GM12892 (cell line): ENCODE measurements at places on chromosomes 12 and 14.

GRCh38 chr14:100903134-100903468 is 421 bp downstream of the RTL1 start:
- no peak for DNase-seq

- no peak for DNase-seq
Observed at GRCh38 chr12:95637471-95638155, 86.3 kb upstream of the USP44 start.

DNA sequence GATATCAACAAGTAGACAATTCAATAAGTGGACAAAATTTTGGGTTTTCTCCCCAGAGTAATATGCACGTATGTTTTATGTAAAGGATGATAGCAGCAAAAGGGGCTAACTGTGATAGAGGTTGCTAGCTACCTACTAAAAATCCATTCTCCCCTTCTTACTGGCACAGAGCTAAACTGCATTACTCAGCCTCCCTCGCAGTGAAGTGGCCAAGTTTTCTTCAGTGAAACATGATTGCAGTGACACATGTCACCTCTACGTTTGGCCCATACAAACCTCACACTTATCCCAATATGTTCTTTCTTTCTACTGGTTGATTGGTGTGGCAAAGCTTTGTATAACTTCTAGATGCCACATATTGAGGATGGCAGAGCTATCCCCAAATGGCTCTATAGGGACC is 34.3 kb downstream of the GPR65 start:
- DNase-seq = no peak

DNA sequence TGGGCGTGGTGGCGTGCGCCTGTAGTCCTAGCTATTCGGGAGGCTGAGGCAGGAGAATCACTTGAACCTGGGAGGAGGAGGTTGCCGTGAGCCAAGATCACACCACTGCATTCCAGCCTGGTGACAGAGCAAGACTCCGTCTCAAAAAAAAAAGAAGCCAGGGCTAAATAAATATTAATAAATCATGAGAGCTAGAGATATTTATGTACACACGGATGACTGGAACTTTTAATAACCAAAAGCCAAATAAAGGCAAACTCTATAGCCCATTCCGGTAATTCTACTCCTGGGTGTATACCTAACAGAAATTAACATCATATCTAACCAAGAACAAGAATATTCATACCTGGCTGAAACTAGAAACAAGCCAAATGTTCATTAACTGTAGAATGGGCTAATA is 7.7 kb upstream of the TRAFD1 start:
- no peak for DNase-seq

DNA sequence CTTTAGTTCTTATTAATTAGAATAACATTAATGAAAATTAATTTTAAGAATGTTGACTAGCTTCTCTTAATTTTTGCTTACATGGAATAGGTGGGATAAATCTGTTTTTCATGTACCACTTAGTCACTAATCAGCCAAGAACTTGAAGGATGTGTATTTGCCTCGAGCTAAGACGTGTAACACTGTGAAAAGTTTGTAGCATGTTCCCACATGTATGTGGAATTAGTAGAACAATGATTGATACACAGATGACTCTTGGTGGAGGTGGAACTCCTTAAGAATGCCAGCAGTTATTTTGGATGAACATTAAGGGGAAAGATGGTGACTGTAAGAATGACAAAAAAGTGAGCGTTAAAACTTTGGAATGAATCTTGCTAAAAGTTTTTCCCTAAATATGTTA is 435.7 kb upstream of the MDGA2 start:
- no peak for DNase-seq

GRCh38 chr12:5210179-5210922 is 166.7 kb downstream of the KCNA5 start:
- no peak for DNase-seq

- no peak for DNase-seq
Observed at GRCh38 chr12:47286676-47287075, 206.9 kb upstream of the AMIGO2 start.
